ENCODE measurements at places on chromosomes 12 and 14. TPM values are rescaled to one million over a fixed set of nuclear protein-coding genes. Genes with fewer than 3 reads are reported as not detected.

Gene AMHR2
- total RNA-seq: not detected

Gene GALNT6
- 13.4 TPM for total RNA-seq

Gene BICDL1
- total RNA-seq: 32.6 TPM

Gene PLBD1
- total RNA-seq: 56.5 TPM

DNA sequence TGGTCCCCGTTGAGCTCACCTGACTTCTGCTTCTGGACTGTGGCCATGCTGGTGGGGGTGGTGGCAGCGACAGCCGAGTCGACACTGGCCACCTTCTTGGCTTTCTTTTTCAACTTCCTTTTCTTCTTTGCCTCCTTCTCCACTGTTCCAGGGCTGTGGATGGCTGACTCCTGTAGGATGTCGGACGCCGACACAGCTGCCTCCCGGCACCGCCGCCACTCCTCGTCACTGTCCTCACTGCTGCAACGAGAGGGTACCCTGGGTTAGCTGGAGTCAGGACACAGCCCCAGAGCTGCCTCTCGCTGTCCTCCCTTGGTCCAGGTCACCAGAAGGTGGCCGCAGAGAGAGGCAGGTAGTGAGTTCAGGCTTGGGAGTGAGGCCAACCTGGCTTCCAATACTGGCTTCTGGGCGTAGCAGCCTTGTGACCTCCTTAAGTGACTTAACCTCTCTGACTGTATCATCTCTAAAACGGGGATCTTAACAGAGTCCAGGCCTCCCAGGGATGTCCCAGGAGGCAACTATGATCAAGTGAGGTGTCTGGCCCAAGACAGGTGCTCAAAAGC is 12.0 kb downstream of the C12orf43 start:
- no peak for ATAC-seq

DNA sequence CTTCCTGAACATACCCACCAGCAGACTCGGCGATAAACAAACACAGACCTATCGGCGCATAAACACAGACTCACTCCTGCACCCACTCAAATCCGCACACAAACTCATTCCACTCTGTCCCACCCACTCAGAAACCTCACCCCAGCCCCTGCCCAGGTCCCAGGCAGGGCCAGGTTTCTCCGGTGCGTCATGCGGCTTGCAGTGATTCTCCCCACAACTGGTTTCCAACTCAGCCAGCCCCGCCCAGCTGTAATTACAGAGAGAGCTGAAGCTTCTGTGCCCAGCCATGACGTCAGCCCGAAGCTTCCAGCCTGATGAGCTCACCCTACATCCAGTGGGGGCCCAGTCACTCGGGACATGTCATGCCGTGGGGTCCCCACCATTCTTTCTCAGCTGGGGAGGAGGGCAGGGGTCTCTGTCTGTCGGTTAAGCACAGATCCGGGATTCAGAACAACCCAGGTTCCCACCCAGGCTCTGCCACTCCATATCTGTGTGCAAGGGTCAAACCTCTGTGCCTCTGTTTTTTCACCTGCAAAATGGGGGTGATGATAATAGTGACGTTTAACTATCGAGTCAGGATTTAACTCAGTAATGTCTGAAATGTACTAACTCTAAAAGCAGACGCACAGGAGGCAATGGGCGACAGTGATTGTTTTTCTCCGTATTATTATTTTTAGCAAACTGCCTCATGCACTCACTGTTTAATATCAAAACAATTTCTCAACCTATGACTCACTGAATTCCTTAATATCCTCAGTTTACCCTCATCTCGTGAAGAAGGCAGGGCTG is 2.3 kb upstream of the HSPB8 start:
- peak; percentile 89 for ATAC-seq

DNA sequence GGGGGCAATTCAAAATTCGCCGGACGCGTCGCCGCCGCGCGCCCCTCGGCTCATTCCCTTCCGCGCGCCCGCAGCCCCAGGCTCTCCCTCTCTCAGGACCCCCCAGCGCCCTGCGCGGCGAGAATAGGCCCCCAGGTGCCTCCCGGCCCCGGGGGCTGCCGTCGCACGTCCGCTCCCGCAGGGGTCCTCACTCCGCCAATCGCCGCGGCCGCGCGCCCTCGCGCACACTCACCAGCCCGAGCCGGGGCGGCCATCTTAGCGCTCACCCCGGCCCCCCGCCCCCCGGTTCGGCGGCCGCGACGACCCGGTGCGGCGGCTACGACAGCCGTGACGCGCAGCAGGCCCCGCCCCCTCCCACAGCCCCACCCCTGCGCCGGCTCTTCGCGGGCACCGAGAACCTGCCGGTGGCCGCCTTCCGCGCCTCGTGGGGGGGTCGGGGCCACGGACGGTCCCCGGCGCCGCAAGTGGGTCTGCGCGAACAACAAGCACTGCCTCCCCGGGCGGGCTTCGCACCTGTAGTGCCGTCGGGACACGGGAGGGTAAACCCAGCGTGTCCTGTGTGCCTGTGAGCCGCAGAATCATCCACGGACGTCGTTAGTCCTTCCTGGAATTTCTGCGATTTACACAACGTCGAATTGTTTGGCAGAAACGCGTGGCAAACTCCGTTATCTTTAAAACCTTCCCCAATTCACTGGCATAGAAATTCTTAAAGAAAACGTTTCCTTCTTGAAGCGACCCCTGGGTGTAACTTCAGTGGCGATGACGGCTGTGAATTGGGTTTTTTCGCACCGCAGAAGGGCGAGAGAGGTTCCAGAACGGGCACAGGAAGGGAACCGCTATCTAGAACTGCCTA is 2.5 kb downstream of the USP44 start:
- ATAC-seq: peak; percentile 73

GRCh38 chr12:44930972-44931600 is 55.0 kb upstream of the NELL2 start:
- peak; percentile 73 for ATAC-seq

DNA sequence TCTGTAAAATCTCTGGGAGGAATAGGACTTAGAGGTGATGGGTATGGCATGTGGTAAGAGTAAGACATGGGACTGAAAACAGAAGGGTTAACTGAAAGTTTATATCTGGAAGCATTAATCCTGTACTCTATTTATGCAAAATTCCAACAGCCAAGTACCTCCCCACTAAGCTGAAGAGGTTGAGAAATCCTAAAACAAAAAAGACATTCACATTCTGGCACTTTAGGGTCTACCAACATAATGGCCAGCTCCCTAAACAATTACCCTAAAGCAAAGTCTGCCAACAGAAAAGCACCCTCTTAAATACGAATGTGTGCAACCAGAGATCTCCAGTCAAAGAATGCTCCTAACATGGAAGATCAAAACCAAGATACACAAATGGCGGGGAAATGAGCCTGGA is 87.4 kb downstream of the GTF2A1 start:
- no peak for ATAC-seq

DNA sequence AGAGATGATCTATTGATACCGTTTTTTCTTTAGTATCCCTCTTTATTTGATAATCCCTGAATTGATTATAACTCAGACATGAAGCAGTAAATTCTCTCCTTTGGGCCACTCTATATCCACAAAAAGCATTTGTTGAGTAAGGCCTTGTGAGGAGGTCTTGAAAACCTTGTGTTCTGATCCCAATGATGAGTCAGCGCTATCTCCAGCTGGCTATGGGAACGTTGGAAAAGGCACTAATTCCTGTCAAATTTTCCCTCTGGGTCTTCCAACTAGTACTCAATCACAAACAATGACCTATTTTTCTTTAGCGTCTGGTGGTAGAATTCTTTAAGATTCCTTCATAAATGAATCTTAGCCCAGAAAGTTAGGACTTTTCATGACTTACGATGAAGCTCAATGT is 168.4 kb upstream of the LRIG3 start:
- no peak for ATAC-seq

GRCh38 chr14:48826058-48826457 is 760.1 kb downstream of the RPS29 start:
- no peak for ATAC-seq

DNA sequence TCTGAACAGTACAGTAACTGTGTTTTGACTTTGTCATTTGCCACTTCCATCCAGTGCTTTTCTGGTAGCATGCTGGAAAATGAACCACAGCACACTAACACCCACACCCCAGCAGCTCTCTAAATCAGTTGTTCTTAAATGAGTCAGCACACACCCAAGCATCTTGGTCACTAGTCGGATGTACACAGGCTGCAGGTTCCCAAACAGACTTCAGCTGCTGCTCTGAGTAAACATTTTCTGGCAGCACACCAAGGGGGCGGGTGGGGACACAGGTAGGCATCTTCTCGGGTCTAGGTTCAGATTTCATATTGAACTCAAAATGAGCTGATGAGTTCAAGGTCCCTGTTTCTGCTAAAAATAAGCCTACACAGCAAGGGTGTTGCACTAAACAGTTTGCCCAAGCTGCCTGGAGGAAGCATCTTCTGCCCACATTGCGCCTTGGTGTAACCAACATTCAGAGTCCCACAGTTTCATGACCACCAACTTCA is 39.8 kb downstream of the IFNG start:
- no peak for ATAC-seq

- no peak for ATAC-seq
These were observed 42.7 kb downstream of the ATF7IP start for GRCh38 chr12:14408208-14408607.

Measured in esophagus mucosa (tissue), 1 donor.